IPS DF 19.7 (cell line): ENCODE measurements at places on chromosomes 1 and 21.

DNA sequence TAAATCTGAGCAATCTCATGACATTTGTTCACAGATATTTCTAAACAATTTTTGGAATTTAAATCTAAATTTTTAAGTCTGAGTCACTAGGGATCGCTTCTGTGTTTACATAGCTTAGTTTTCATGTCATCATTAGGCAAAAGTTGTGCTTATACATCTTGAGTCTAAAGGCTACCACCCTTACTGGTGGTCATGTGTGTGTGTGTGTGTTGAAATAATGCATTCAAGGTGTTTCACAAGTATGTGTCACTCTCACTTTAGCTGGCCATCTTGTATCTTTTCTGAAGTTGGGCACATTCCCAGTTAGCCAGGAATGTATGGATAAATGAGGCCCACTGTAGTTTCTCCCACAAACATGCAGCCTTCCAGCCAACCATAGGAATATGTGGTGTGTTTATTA is 1162.5 kb upstream of the PRMT6 start:
- DNase-seq, result no peak

DNA sequence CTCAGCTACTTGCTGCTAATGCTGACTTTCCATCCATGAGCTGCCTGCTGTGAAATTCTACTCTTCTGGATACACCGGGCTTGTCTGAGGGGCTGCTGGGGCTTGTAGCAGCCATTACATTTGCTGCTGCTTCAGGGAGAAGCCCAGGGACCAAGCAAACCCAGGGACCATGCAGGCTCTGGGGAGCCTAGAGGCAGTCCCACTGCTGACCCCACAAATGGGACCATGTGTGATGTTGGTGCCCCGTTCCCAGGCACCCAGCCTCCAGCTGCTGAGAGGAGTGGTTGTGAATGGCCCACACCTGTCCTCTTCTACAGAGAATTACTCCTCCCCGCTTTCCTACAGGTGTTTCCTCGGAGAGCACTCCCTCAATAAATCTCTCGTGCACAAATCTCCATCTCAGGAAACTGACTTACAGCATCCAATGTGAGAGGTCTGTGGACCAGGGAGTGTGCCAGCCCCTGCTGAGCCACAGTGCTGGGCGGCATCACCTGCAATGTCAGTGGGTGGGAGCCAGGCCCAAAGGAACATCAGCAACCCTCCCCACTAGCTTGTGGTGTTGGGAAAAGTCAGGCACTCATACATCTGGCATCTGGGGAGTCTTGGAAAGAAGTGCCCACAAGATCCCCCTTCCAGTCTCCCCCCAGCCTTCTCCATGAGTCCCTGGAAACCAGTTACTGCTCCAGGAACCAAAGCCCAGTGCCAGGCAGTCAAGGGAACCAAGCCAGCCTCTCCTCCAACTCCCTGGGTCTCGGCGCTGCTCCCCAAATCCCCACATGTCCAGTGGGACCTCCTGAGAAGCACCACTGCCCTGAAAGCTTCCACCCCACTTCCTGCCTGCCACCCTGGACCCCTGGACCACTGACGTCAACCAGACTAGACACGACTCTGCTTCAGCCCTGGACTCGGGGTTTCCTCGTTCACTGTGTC is 65.1 kb downstream of the TCP10L start:
- no peak for DNase-seq

DNA sequence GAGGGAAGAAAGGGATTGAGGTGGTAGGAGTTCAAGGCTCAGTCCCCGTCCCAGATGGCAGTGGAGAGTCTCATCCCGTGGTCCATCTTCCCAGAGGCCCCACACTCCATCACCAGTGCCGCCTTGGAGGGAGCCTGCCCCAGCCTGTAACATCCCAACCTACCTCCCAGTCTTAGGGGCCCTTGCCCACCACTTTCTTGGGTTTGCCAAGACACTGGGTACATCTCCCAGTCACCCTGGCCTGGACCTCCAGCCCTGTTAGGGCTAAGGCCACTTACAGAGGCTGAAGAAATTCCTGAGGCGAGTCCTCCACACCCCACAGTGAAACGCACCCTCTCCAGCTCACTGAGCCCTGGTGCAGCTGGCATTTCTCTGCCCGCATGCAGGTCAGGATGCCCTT is 3.3 kb downstream of the TMEM200B start:
- DNase-seq, result no peak

DNA sequence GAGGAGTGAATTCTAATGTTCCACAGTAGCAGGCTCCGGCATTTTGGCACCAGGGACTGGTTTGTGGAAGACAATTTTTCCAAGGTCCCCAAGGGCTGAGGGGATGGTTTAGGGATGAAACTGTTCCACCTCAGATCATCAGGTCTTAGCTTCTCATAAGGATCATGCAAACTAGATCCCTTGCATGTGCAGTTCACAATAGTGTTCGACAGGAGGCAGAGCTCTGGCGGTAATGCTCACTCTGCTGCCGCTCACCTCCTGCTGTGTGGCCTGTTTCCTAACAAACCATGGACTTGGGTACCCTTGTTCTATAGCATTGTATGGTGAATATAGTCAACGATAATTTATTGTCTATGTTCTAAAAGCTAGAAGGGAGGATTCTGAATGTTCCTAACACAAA is 16.6 kb downstream of the CRNN start:
- no peak for DNase-seq

DNA sequence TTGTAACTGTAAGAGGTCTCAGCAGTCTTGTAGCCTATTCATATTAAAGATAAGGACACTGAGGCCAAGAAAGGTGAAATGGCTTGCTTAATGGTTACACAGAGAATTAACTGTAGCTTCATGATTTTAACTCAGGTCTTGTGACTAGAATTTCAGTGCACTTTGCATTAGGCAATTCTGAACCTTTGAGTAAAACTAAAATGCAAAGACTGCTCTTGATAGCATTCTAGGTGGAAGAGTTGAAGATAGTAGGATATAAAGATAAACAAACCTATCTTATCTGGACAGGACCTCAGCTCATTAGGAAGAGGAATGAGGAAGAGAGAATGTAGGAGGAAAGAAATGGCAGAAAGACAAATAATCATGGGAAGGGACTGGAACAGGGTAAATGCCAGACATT is 68.6 kb upstream of the RGL1 start:
- no peak for DNase-seq

DNA sequence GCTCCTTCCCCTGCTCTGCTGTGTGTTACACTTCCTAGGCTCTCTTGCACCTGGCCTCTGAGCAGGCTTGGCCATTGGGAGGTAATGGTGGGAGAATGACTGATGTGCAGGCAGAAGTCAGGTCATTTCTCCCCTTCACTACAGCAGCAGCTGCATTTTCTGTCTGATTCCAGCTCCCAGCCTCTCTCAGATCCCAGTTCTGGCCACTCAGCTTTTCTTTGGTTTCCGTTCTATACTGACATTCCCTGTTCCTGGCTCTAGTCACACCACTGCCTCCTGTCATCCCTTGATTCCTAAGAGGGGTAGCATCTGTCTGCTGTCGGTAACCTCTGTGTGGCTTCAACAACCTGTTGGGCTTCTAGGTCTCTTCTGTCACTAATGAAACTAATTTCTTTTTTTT is 127.7 kb upstream of the HOOK1 start:
- no peak for DNase-seq

- no peak for DNase-seq
These were observed 153.4 kb downstream of the ZC3H11B start for GRCh38 chr1:219459351-219460080.

DNA sequence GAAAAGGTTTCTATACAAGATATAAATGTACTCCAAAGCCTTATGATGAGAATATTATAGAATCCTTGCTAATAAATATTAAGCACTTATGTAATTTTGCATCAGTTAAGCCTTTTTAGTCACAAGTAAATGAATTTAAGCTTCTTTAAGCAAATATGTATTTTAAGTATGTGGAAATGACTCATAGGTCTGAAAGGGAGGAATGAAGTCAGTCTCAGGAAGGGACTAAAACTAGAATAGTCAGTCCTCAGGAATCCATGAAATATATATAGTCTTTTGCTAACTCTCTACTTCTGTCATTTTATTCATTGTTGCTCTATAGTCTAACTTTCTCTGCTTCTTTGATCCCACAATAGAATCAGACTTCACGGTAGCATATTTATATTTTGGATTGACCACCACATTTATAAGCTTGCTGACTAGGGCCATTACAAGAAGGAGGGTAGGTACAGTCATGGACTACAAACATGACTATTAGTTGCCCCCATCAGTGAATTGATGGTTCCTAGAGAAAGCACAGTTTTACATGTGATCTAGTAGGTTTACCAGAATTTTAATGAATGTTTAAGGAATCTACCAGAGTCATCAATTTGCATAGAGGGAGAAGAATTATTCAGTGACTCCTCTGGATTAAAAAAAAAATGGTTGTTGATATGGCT is 20.2 kb upstream of the RABGGTB start:
- DNase-seq, result no peak

DNA sequence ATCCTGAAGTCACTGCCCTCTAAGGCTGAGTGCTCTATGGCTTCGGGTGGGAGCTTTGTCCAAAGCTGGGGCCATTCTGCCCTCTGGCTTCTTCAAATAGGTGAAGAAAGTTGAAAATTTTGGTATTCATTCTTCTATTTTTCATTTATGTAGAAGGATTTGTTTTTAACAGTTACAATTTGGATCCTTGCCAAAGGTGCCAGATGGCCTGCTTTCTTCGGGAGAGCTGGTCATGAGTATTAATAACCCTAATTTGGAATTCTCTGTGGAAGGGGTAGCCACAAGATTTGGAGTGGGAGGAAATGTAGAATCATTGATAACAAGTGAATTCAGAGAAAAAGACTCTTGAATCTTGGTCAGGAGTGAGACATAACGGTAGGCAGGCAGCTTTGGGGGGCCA is 370.4 kb upstream of the ST6GALNAC5 start:
- no peak for DNase-seq

GRCh38 chr1:13604176-13604575 is 20.5 kb downstream of the PDPN start:
- DNase-seq, result no peak

DNA sequence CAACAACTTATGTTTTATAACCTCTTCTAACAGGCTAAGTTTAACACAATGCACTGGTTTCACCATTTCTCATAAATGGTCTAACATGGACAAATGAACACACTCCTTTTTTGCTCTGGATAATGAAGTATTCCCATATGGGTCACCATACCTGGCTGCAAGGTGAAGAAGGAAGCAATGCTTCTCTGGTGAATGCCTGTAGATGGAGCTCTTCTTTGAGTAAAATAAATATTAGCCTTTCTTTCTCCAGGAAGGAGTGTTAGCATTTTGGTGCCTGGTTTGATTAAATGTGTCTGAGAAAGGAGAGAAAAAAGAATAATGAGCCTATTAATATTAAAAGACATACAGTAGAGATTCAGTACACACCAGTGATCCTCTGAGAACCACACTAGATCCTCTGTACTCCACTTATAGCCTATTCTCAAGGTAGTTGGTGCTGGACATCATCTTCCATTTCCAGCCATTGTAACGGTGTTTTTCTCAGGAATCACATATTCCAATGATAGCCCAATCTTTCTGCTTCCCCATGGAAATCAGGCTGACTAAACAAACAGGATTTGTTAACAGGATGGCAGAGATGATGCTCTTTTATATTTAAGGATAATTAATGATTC is 17.6 kb downstream of the MTFR1L start:
- no peak for DNase-seq

GRCh38 chr1:86981482-86982213 is 67.2 kb downstream of the HS2ST1 start:
- DNase-seq, result no peak

DNA sequence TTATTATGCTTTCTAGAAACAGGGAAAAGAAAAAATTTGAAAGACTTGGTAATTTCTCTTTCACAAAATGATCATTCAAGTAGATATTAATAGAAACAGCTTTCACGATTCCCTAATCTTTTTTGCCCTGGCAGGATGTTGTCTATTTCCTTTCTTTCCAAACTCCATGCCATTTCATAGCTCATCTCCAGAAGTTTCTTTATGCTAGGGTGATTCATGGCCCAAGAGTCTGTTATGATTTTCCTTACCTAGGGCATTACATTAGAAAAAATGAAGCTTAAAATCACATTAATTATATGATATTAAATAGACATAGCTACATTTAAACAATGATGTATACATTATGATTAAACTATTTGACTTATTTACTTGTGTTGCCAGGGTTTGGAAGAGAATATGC is 762.1 kb downstream of the LTN1 start:
- no peak for DNase-seq

GRCh38 chr1:50610563-50610962 is 187.3 kb upstream of the DMRTA2 start:
- no peak for DNase-seq

- DNase-seq, result no peak
These were observed 3.5 kb downstream of the NAV1 start for GRCh38 chr1:201542309-201543035.

DNA sequence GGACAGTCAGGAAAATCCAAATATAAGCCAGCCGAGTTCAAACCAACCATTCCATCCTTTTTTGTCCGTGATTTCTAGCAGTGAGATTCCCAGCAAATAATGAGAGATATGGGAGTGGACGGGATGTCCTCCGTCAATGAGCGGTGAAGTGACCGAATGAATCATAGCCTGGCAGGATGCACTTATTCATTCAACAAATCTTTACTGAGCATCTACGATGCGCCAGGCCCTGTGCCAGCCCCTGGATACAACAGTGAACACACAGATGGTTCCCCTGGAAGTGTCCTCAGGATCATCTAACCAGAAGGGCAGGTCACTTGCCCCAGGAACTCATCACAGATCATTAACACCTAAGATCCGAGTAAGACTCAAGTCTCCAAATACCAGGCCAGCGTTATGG is 8.2 kb upstream of the PLEKHA6 start:
- no peak for DNase-seq

GRCh38 chr1:93516164-93516563 is 68.2 kb downstream of the FNBP1L start:
- DNase-seq, result no peak

DNA sequence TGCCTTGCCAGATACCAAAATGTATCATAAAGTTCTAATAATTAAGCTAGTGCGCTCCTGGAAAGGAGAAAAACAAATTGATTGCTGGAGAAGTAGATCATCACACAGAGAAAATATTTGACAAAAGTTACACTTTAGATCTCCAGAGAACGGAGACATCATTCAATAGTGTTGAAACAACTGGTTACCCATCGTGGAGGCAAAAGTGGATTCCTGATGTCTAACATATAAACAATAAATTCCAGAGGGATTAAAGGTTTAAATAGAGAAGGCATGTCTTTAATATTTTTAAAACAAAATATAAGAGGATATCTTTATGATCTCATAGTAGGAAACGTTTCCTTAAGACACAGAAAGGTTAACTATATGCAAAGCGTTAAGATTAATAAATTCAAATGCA is 41.0 kb downstream of the NRIP1 start:
- DNase-seq, result no peak

GRCh38 chr21:46022551-46023525 is 41.3 kb downstream of the COL6A1 start:
- DNase-seq, result no peak

GRCh38 chr1:58922302-58923089 is 138.6 kb upstream of the JUN start:
- no peak for DNase-seq

DNA sequence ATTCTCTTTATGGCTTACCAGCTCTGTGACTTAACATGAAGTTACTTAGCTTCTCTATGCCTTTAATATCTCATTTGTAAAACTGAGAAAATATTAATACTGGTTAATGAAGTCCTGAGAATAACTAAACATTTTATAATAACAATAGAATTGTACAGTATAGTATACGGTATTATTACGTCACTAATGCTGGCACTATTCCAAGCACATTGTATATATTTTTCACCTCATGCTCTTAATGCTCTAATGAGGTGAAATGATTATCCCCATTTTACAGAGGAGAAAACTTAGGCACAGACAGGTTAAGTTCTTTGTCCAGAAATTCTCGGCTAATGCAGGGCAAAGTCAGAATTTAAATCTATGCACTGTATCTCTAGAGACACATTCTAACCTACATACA is 856 bp downstream of the OR6K3 start:
- no peak for DNase-seq
